Stimulated activated CD4-positive, alpha-beta T cell treated with anti-CD3 and anti-CD28 coated beads, Interleukin-15, amount 100 ng/mL, for 1 hour (primary cell): ENCODE measurements at places on chromosomes 6 and 20.

DNA sequence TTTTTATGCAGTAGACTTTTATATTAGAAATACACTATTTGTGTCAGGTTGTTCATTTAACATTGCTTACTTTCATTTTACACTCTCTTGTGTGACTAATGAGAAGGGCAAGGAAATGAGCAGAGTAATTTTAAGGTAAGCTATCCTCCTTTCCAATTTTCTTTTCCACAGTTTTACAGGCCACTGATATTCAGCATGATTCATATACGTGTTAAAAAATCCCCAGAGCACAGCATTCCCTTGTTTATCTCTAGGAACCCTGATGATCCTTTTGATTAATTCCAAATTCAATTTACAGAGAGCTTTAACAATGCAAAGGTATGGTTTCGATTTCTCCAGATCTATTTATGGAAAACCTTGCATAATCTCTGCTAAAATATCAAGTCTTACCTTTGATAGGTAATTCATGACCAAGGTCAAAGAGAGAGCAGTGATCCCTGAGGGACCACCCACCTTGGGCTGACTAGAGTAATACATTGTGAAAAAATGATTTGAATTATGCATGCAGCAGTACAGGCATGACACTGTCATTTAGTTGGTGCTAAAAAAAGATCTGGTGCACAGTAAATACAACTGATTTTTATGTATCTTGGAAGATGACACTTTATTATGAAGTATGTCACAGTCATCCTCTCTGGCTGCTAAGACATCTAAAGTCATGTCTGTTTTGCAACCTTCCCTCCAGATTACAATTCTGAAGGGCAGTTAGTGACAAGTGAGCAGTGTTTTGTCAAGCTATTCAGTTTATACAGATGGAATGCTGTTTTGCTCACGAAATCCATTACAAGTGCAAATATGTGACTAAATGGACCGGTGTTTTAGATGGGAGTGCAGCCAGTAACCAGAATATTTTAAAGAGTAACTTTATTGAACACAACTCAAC is 736.6 kb downstream of the EPHA7 start:
- no peak for DNase-seq

DNA sequence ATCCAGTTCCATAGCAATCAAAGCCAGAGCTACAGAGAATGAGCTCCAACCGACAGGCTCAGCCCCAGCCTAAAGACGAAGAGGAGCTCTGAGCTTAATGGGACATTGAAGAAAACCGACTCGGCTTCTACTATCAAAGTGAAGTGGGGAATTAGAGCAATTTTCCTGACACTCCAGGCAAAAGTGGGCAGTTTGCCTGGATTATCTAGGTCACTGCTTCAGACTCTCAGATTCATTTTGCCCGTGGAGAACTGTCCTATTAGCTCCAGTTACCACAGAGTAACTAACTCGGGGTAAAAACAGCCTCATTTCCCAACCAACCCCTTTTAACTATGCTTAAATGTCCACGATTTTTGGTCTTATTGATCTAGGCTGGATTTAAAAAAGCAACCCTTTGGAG is 592.1 kb upstream of the NRSN1 start:
- DNase-seq = no peak

DNA sequence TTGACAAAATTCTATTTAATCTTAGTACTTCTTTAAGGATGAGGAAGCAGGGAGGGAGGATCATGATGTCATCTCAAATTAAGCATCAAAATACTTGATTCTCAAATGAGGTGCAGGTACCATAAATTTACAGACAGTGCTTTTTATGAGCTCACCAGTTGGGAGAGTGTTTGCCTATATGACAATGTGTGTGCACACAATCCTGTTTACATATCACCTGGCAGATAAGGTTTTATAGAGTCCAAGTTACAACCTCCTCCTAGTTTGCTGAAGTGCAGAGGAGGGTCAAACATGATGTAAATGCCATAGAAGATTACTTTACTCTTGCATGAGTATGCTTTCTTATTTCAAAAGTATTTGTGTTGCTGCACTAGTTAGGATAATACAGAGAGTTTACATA is 6.4 kb downstream of the ATXN1 start:
- no peak for DNase-seq

- no peak for DNase-seq
Observed at GRCh38 chr6:156984178-156984738, 207.1 kb downstream of the ARID1B start.

- no peak for DNase-seq
Observed at GRCh38 chr6:100493206-100493888, 28.6 kb upstream of the SIM1 start.
